ENCODE measurements at places on chromosomes 6 and 20.

GRCh38 chr6:83860782-83861495, 1.4 kb downstream of the CYB5R4 start:
- peak; percentile 12 for DNase-seq

GRCh38 chr6:151136141-151136755, 103.5 kb upstream of the AKAP12 start:
- no peak for DNase-seq

- DNase-seq, result peak; percentile 22
These were observed 899.4 kb upstream of the FLRT3 start for GRCh38 chr20:15236812-15237211.

DNA sequence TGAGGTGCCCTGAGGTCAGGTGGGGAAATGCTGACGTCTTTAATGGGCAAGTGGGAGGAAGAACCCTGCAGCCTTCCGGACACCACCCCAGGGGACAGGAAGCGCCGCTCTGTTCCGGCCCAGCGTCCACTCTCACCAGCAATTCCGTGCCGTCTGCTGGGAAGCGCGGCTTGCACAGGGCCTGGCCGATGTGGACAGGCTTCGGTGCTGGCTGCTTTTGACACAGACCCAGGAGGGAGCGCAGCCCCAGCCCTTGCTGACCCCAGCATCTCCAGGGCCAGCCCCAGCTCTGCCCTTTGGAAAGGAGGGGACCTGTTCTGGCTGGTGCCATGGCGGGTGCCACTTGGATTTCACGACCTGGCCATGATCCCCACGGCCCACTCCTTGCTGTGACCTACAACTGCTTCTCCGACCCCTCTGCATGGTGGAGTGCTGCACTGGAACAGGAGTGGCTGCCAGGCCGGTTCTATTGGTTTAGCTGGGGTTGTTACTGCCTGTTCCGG, 123.2 kb downstream of the DLL1 start:
- DNase-seq, result no peak

DNA sequence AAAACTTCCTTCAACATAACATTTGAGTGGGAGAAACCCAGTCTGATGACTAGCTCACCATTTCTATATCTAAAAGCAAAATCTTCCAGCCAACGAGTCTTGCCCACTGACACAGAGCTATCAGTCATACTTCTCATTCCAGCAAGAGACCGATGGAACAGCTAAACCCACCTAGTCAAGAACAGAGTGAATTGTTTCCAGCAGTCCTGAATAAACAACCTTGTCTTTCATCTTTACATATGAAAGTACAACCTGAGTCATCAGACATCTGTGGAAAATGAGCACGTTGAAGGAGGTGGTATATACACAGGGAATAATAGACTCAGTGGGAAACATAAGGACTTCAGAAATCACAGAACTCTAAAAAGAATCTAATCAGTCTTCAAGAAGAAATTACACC, 23.8 kb downstream of the NRSN1 start:
- DNase-seq, result no peak

GRCh38 chr20:24242763-24243162, 226.7 kb upstream of the SYNDIG1 start:
- DNase-seq, result no peak

DNA sequence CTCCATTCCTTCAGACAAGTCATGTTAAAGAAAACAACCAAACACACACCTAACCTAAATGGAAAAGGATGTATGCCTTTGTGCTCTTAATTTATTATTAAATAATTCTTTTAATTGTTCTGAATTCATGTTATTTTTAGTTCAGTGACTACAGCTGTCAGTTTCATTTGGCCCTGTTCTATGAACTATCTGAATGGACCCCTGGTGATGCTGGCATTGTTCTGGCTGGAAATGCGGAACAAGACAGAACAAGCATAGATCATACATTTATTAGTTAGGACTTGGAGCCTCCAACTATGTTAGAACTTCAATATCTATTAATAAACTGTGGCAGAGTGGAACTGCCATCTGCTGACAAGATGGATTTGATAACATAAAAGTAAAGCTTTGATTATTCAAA, 5.7 kb downstream of the MAP3K7 start:
- DNase-seq, result no peak

DNA sequence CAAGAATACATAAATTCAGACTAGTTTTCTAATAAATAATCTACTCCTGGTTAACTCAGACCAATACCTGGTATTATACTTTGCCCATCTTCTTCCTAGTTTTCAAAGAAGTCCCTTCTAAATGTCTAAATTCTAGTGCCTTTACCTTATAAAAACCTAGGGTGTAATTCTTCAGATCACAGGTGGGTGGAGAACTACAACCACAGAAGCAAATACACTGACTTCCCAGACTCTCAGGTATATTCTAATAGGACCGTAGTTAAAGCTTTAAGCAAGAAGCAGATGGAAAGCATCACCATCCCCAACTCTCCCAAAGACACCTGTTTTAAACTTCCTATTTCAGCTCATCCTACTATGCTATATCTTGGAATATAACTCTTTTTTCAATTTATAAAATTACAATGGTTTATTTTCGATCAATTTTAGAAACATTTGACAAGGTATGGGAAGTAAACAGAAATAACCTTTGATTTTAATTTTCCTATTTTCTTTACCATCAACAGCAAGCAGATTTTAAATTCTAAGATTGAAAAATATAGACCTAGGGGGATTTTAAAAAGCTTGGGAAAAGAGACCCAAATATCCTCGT, 15.8 kb downstream of the MAN1A1 start:
- DNase-seq, result peak; percentile 30

- no peak for DNase-seq
These were observed 66.0 kb upstream of the STX16 start for GRCh38 chr20:58584881-58585752.

DNA sequence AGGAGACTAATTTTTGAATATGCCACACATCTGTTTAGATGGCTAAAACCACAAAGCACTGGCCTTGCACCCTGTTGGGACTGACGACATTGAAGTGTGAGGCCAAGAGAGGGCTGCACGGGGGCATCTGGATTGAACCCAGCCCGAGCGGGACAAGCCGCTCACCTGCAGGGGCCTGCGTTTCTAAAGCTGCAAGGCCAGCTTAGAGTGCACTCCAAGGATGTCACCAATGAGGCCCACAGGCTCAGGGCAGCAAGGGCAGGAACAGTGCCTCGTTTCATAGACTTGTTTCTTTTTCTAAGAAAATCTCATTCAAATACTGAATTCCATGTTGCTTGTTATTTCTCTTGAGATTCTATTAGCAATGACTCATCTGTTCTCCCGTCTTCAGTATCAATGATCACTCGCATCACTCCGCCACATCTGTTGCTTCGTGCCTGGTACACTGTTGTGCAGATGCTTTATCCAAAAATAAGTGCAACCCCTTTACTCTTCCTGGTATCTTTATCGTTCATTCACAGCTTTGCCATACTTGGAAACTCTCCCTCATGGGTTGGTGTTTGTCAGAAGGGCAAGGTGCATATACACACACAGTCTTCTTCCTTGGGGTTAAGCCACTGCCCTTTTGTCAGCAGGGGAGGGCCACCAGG, 120.1 kb downstream of the IRF4 start:
- no peak for DNase-seq

DNA sequence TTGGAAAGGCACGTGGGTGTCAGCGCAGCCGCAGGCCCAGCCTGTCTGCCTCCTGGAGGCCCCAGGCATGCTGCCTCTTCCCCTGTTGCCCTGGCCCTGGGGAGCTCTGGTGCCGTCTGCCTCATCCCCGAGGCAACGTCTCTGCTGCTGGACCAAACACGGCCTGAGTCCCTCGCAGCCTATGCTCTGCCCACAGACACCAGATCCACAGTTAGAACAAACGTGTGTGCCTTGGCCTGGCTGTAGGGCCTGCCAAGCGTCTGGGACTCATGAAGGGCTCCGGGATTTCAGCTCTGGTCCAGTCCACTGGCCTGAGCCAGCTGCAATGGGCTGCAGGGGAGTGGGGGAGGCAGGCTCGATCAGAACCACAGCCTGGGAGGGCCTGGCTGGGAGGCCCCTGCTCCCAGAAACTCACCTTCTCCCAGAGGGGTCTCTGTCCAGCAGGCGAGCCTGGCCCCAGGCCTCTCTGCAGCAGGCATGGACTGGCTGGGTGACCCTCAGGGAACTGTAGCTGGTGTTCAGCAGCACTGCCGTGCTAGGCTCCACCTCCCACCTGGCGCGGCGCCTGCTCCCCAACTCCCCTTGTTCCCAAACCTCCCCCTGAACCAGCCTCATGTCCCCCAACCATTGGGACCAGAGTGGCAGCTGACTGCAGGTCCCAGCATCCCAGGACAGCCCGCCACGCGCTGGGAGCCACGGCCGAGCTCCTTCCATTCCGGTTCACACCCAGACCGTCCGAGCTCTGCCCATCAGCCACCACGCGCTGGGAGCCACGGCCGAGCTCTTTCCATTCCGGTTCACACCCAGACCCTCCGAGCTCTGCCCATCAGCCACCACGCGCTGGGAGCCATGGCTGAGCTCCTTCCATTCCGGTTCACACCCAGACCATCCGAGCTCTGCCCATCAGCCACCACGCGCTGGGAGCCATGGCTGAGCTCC, 197.0 kb downstream of the DLL1 start:
- DNase-seq, result no peak

Data from GM13977 (cell line).